HuH-7.5 (cell line): ENCODE measurements at places on chromosomes 4 and X.
A peak's percentile ranks its signal among the peaks of the same experiment; 100 is the strongest.

DNA sequence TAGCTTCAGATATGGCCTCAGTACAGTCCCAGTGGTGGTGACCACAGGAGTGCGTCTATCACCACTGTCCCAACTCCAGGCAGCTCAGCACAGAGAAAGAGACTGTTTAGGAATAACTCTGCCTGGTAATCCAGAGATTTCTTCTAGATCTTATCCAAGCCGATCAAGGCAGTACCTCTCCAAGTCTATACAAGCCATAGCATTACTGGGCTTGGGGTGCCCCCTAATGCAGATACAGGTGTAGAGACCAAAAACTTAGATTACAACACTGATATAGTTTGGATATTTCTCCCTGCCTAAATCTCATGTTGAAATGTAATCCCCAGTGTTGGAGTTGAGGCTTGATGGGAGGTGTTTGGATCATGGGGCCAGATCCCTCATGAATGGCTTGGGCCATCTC is 100.9 kb downstream of the PTCHD1 start:
- DNase-seq, result no peak

DNA sequence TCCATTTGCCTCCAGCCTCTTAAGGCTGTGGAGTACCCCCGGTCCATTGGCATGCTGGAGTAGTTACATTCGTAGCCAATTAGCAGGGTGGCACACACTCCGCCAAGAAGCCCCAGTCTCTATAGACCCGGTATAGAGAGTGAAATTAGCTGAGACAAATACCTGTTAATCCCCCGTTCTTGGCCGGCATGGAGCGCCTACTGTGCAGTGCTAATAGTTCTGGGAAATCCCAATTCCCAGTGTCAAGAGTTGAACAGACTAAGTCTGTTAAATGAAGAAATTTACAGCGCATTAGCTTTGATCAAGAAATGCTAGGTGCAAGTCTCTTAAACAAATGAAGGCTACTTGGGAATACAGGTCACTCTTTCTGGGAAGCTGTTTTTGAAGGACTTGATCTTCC is 127.8 kb upstream of the ARX start:
- DNase-seq, result no peak

DNA sequence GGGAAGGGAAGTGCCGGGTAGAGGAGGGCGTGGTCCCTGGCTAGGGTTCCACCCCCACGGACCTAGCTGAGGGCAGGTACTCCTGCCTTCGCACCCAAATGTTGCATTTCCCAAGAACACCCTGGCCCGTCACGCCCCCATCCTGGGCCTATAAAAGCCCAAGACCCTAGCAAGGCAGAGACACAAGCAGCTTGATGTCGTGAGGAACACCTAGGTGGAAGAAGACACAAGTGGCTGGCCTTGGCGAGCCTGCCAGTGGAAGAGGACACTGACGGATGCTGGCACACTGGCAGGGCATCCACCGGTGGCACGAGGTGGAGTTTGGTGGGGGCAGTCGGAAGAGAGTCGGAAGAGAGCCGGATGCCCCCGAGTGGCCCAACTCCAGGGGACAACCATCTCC is 244.8 kb upstream of the CTSO start:
- no peak for DNase-seq

DNA sequence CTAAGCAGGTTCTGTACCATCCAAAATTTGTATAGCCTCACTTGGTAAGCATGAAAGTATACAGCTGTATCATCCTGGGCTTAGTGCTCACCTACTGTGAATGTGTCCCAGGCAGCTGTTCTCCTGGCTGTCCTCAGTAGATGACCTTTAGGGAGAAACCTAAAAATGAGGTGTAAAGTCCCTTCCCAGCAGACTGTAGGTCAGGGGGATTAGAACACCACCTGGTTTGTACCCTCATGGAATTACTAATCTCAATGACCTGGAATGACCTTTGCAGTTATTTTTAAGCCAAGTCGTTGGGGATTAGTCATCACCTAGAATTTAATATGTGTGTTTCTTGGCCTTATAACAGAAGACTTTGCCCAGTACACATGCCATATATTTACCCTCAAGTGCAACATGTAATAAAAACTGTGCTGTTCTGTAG is 39.1 kb upstream of the MBTPS2 start:
- DNase-seq, result no peak

- no peak for DNase-seq
These were observed 154.2 kb upstream of the PRDX4 start for GRCh38 chrX:23513121-23513520.

- no peak for DNase-seq
These were observed 1333.9 kb upstream of the TENM3 start for GRCh38 chr4:180909279-180909678.

DNA sequence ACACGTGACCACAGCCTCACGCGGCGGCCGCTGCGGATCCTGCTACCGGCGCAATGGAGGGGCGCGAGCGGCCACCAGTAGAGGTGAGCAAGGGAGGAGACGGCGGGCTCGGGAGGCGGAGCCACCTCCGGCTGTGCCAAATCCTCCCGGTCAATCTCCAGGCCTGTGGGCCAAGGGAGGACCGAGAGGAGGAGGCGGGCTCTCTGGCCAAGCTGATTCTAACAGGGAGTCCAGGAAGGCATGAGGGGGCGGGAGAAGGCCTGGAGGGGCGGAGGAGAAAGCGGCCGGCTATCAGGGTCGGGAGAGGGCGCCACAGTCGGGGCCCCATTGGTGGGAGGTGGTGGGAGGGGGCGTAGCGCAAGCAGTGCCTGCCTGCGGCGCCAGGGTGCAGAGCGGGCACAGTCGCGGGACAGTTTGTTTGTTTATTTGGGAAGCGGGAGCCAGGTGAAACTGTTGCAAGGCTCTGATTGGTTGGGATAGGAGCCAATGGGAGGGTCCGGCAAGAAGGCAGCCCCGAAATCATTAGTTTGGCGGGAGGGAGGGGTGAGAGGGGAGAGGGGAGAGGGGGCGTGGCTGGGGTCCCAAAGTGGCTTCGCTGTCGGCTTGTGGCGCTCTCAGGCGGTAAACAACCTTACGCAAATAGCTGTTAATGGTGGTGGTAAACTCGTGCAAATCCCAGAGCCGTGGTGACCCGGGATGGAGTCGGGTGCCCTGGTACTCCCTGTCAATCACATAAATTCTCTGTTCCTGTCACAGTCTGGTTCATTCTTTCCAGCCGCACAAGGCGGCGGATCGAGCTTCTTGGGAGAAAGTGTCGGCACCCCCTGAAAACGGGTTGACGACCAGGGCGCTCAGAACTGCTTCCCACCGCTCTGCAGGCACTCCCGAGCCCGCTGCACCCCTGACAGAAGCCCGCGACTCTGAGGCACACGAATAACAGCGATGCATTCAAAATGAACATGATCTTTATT is at the start of gene IRS4:
Gene IRS4, minus strand, starts transcription at position 55 of the 971 bp plus-strand sequence.
- peak; percentile 33 for DNase-seq
